ENCODE measurements at places on chromosomes 5 and 9. TPM values are rescaled to one million over a fixed set of nuclear protein-coding genes. Genes with fewer than 3 reads are reported as not detected.

HAVCR2 gene
- total RNA-seq = 1.6 TPM

IL9 gene
- total RNA-seq = not detected

SCGB3A2 gene
- total RNA-seq = not detected

PCDHGA8 gene
- not detected for total RNA-seq

NRG2 gene
- total RNA-seq = 0.24 TPM

ABO gene
- total RNA-seq = not detected

RXRA gene
- 11.6 TPM for total RNA-seq

PLPP7 gene
- not detected for total RNA-seq

TLR4 gene
- 0.17 TPM for total RNA-seq

NPDC1 gene
- total RNA-seq = 29.7 TPM

MUSK gene
- total RNA-seq = not detected

SPOCK1 gene
- total RNA-seq = not detected

TMEFF1 gene
- not detected for total RNA-seq

CORO2A gene
- 6.4 TPM for total RNA-seq

MEGF10 gene
- not detected for total RNA-seq

PCDHAC1 gene
- not detected for total RNA-seq

ANKRA2 gene
- total RNA-seq = 43.4 TPM

CER1 gene
- total RNA-seq = not detected

LCN1 gene
- total RNA-seq = not detected

CCNJL gene
- not detected for total RNA-seq

IL33 gene
- not detected for total RNA-seq

TAF11L10 gene
- total RNA-seq = not detected

FBXL17 gene
- 13.5 TPM for total RNA-seq

SLC6A7 gene
- not detected for total RNA-seq

Measured in CD8-positive, alpha-beta T cell (primary cell).